AG10803 (cell line): ENCODE measurements at places on chromosomes 5 and 9.
A peak's percentile ranks its signal among the peaks of the same experiment; 100 is the strongest.

DNA sequence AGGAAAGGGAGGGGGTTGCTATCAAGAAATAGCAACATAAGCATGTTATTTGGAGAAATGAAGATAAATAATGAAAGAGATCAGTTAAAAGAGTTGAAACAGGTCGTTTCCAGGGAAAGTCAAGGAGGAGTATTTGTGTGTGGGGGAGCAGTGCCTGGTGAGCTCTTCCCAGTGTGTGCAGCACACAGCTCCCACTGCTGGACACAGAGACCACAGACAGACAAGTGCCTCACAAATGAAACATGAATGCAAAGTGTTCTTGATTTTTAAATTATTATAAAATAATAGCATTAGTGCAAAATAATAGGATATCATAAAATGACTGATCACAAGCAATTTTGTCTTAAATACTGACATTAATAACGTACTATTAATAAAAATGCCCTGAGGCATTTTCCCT lies 40.8 kb downstream of the LIFR start:
- peak; percentile 43 for DNase-seq

- no peak for DNase-seq
Measured at GRCh38 chr5:33309068-33309467, 131.7 kb upstream of the TARS1 start.

GRCh38 chr9:36818965-36819870 lies 214.8 kb downstream of the PAX5 start:
- DNase-seq, result no peak

- DNase-seq, result no peak
Measured at GRCh38 chr5:34574936-34575467, 81.1 kb upstream of the RAI14 start.

DNA sequence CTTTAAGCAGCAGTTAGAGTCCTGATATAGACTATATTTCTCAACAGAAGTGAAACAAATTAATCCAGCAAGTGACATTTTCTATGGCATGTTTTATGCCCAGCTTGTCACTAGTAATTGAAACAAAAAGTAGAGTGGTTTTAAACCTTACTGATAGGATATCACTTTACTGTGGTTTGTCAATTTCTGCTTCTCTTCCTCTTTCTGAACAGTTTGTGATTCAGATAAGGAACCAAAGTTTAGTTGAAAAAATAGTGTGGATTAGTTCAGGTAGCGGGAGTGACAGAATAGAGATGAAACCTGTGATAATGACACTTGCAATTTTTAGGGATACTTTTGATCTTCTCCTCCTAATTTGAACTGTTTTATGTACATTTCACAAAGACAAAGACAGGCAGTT lies 485.7 kb upstream of the EDIL3 start:
- DNase-seq, result no peak

DNA sequence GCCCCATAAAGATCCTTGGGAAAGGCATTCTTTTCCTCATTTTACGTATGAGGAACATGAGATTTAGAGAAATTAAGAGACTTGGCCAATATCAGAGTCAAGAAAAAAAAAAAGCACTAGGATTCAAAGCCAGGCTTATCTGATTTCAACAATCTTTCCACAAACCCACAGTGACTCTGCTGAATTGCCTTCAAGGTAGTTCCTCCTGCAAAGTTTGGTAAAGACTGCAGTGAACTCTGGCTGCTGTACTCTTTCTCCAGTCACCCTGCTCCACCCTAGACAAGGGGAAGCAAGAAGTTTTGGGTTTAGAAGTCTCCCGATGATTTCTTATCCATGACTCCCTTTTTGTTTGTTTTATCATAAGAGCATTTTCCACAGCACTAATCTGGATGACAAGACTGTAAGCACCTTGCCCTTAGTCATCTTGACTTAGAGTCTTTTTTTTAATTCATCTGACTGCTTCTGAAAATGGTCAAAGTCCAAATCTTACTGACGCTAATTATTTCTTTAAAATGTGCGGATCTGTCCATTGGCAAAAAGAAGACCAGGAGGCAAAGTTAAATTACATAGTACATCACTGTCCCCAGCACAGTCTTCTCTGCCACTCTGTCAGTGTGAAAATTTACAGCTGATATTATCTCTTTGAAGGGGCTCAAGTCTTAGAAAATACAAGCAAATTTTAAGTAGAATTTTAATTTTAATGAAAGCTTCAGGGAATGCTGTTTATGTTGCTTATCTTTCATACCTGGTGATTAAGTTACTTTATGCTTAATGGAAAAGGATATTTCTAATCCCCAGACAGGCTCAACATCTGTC lies 180.1 kb downstream of the TTLL11 start:
- DNase-seq, result no peak

GRCh38 chr9:81141961-81142360 lies 547.4 kb downstream of the TLE1 start:
- DNase-seq, result no peak

GRCh38 chr9:98517761-98518160 lies 191.0 kb downstream of the GABBR2 start:
- DNase-seq, result no peak

DNA sequence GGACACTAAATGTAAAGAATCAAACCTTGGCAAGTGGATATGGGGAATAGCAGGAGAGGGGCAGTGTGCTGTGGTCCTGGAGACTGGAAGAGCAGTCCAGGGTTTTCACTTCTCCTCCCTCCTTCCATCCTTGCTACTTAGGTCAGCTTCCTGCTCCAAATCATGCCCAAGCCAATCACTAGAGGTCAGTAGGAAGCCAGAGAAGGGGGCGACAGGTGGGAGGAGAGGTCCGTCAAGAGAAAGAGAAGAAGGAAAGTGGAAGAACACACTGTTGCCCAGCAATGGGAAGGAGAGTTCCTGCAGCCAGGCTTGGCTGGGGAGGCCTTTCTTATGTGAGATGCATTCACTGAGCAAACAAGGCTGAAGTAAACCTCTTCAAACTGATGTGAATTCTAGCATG lies 289.6 kb downstream of the DTWD2 start:
- DNase-seq, result no peak

DNA sequence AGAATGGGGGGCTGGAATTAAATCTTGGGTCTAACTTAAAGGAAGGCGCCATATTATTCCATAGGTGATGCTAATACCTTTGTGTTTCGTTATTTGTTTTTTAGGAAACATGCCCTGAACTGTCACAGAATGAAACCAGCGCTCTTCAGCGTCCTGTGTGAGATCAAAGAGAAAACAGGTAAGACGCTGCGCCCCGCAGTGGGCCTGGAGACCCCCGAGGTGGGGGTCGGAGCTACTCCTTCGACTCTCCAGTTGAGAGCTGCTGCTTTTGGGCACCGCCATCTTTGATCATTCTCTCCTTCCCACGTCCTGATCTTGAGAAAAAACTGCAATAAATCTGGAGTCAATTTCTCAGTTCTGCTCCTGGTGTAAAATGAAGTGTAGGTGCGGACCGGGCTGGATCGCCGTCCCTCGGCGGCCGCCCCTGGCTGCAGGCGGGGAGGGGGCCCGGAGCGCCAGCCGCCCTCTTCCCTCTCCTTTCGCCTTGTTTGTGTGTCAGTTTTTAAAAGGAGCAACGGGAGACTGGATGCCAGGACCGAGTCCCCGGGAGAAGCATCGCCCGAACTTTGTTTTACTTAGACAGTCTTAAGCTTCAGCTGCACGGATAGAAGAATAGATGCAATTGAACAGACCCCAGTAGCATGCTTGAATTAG lies 1.4 kb downstream of the PBX3 start:
- no peak for DNase-seq

GRCh38 chr5:142998316-142999020 lies 228.3 kb downstream of the ARHGAP26 start:
- DNase-seq, result no peak

GRCh38 chr9:129725795-129726251 lies 27.0 kb downstream of the PTGES start:
- peak; percentile 61 for DNase-seq

DNA sequence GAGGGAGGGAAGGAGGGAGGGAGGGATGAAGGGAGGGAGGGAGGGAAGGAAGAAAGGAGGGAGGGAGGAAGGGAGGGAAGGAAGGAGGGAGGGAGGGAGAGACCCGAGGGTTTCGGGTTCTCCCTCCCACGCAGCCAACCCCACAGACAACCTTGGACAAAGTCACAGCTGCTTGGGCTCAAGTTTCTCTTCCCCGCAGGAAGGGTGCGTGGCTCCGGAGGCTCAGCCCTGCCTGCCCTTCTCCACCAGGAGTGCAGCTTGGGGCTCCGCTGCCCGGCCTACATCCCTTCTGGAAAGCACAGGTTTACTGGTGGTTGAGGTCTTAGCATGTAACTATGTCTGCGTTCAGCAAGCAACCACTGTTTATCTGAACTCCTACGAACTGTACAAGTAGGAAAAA lies 15.0 kb downstream of the SLC12A7 start:
- DNase-seq, result no peak
